Fibroblast of lung (primary cell): ENCODE measurements at places on chromosomes 6 and 20. TPM values are rescaled to one million over a fixed set of nuclear protein-coding genes. Genes with fewer than 3 reads are reported as not detected.

GRCh38 chr20:615514-615913, 5.4 kb upstream of the TCF15 start:
- no peak for DNase-seq

DNA sequence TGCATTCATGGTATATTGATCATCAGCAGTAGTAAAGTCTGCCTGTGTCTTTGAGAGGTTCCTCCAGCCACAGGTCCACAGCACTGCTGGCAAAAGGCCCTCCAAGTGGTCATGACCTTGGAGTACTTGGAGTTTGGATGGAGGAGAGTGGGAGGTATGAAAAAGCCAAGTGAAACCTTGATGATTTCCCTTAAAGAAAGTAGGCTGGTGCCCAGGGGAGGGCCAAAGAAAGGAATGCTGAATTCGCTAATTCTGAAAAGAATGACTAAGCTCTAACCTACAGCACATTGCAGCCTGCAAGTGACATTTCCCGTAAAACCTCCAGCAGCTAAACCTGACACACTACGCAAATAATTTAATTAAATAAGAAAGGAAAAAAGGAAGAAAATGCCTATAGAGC, 223.4 kb upstream of the TAB2 start:
- no peak for DNase-seq

DNA sequence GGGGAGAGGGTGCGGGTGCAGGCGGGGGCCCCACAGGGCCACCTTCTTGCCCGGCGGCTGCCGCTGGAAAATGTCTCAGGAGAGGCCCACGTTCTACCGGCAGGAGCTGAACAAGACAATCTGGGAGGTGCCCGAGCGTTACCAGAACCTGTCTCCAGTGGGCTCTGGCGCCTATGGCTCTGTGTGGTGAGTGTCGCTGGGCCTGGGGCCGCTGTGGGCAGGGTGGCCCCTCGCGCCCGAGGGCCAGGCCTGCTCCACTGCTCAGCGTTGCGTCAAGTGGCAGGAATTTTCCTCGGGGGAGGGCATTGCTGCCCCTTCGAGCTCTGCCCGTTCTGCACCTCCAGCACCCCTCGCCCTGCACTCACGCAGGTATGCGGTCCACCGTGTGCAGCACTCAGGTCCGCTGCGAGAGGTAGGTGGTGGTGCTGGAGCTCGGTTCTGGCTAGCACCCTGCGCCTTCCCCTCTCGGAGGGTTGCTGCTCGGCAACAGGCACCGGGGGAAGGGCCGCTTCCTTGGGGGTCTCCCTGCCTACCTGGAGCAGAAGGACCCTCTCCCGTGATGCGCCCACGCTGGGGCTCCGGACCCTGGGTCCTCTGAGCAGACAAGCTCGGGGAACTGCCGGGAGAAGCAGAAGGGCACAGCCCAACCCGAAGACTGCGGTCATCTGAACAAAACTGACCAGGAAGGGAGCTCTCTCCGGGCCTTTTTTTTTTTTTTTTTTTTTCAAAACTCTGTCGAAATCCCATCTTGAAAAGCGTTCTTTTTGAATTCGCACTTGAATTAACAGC, 674 bp downstream of the MAPK14 start:
- DNase-seq: peak; percentile 23

Gene TTK
- 0.51 and 6.1 TPM in 2 replicates for total RNA-seq

- DNase-seq: no peak
Measured at GRCh38 chr20:34888468-34888867, 12.1 kb downstream of the ACSS2 start.

Gene HDGFL1
- total RNA-seq: not detected in 2 replicates

GRCh38 chr6:83459663-83460062, 28.8 kb upstream of the ME1 start:
- no peak for DNase-seq

Gene GHRH
- total RNA-seq: not detected in 2 replicates

Gene GJA10
- total RNA-seq: not detected in 2 replicates

DNA sequence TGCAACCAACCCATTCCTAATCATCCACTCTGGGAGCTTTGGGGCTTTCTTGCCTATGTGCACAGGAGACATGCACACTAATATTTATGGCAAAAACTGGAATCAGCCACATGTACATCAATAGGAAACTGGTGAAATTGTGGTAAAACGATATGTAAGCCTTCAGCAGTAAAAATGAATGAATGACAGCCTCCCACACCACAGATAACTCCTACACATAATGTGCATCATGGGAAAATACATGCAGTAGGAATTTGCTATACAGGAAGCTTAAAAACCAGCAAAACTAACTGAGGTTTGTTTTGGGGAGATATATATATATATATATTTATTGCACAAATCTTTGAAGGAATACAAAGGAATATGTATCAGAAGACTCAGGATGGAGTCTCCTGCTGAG, 47.6 kb downstream of the HLA-G start:
- no peak for DNase-seq

GRCh38 chr20:10715035-10715434, 41.2 kb upstream of the JAG1 start:
- peak; percentile 73 for DNase-seq

Gene VSTM2L
- 1.5 and 1.7 TPM in 2 replicates for total RNA-seq

Gene TNFRSF6B
- total RNA-seq: 6.7 and 35.2 TPM in 2 replicates

Gene LY6G6F
- not detected in 2 replicates for total RNA-seq

DNA sequence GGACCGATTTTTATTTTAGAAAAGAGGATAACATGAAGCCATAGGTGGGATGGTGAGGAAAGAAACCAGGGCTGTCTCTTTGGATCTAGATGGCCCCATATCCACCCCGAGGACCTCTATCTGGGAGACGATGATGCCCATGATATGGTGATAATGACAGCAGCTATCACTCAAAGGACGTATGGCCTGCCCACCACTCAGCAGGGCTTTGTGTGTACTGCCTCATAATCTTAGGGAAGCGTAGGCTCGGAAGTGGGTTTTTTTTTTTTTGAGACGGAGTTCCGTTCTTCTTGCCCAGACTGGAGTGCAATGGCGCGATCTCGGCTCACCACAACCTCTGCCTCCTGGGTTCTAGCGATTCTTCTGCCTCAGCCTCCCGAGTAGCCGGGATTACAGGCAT, 8.2 kb upstream of the TAF8 start:
- DNase-seq: no peak

DNA sequence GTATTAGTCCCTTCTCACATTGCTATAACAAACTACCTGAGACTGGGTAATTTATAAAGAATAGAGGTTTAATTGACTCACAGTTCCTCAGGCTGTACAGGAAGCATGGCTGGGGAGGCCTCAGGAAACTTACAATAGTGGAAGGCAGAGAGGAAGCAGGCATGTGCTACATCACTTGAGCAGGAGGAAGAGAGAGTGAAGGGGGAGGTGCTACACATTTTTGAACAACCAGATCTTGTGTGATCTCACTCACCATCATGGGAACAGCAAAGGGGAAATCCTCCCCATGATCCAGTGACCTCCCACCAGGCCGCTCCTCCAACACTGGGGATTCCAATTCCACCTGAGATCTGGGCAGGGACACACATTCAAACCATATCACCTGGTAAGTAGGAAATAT, 630.6 kb downstream of the QKI start:
- DNase-seq: no peak

DNA sequence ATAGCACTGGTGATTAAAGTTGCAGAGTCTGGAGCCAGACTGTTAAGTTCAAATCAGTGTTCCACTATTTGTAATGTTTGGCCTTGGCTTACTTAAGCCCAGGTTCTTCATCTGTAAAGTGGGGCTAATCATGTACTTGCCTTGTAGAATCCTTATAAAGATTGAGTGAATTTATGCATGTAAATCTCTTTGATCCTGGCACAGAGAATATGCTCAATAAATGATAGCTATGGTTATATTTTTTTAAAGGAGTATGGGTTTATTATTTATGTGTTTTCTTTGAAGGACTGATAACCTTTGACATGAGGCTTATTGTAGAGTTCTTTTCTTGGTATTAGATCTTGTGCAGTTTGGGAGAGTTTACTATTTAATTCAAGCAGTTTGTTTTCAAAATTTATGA, 89.5 kb downstream of the CDKAL1 start:
- DNase-seq: no peak

- no peak for DNase-seq
Measured at GRCh38 chr6:145819994-145820393, 5.4 kb upstream of the FBXO30 start.

DNA sequence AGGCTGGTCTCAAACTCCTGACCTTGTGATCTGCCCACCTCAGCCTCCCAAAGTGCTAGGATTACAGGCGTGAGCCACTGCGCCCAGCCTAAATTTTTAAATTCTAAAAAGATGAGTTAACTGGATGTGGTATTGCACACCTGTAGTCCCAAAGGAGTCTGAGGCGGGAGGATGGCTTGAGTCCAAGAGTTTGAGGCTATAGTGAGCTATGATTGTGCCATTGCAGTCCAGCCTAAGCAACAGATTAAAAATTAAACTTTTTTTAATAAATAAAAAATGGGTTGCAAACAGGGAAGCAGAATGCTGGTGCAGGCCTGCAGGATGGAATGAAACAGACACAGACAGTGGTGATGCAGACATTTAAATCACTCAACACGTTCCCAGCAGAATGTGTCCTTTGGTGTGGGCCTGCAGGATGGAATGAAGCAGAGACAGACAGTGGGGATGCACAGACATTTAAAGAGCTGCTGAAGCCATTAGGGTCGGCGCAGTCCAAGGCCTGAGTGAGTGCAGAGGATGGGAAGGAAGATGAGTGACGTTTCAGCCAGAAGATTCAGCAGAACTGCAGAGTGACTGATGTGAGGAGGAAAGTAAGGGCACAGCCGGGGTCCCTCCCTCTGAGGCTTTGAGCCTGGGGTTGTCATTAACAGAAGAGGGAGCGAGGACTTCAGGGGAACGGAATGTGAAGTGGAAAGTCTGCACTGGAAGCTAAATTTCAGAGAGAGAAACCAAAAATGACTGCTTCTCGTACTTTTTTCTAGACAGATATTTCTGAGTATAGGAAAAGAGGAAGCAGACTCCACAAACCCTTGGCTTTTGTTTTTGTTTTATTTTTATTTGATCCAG, 117.5 kb downstream of the RIN2 start:
- no peak for DNase-seq

DNA sequence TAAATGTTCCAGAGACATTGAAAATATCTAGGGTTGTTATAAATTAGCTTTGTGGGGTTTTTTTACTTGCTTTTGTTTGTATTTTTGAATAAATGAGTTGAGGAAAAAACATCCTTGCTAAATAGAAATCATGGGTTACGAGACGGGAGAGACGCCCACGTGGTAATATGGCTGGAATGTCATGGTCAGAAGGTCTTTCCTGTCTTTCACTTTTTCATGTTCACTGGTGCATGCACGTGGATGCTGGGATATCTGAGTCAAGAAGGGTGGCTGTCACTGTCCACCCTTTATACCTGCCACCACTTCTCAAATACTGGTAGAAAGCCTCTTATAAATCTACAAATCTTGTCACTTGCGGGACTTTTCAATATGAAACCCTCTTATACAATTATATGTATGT, 258.7 kb upstream of the AGPAT4 start:
- no peak for DNase-seq

DNA sequence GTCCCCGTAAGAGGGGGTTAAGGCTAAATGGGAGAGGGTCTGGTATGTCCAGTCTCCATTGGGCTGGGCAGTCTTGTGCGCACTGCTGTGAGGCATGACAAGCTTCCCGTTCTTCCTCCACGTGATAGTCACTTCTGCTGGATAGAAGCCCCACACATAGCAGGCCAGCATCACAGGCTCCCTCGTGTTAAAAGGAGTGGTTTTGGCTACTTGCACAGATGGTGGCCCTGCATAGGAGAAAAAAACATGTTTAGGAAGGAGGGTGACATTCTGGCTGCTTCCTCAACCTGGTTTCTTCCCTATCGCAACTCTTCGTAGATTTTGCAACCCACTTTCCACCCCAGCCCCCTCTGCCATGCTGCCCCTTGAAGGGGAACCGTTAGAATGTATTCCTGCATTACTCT, 3.6 kb downstream of the HLA-DMB start:
- DNase-seq: no peak

DNA sequence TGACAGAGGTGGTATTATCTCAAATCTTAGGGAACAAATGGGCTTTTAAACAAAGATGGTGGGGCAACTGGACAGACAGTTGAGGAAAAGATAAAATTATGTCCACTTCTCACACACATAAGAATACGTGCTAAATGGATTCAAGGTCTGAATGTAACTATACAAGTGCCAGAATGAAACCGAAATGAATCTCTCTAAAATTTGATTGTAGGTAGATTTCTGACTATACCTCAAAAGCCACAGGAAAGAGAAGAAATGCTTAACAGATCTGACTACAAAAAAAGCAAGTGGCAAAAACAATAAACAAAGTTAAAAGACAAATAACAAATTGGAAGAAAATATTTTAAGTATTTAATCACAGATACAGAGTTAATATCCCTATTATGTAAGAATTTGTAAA, 182.7 kb upstream of the OLIG3 start:
- no peak for DNase-seq

DNA sequence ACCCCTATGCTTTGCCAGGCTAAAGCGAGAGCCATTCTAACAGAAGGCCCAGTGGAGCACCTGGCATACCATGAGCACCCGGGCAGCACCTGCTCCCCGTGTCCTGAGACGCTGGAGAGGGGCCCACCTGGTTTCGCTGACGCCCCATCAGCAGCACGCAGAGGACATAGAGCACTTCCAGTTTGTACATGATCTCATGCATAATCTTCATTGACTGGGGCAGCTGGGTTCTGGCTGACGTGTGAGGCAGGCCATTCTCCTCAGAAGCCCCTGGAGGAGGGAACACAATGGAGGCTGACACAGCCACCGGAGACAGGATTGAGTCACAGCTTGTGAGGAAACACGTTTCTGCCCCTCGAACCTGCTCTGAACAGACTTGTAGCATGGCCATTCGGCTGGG, 65.4 kb downstream of the MYH7B start:
- no peak for DNase-seq

DNA sequence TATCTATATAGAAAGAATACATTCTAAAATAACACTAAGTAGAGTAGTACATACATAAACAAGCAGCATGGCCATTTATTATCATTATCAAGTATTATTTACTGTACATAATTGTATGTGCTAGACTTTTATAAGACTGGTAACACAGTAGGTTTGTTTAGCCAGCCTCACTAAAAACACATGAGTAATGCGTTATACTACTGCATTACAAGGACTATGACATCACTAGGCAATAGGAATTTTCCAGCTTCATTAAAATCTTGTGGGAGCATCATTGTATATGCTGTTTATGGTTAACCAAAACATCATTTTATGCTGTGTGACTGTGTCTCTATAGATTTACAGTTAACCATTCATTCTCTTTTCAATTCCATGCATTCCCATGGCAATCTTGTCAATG, 131.7 kb upstream of the HDGFL1 start:
- DNase-seq: peak; percentile 27

Gene PEDS1
- total RNA-seq: 7.2 and 8.3 TPM in 2 replicates

DNA sequence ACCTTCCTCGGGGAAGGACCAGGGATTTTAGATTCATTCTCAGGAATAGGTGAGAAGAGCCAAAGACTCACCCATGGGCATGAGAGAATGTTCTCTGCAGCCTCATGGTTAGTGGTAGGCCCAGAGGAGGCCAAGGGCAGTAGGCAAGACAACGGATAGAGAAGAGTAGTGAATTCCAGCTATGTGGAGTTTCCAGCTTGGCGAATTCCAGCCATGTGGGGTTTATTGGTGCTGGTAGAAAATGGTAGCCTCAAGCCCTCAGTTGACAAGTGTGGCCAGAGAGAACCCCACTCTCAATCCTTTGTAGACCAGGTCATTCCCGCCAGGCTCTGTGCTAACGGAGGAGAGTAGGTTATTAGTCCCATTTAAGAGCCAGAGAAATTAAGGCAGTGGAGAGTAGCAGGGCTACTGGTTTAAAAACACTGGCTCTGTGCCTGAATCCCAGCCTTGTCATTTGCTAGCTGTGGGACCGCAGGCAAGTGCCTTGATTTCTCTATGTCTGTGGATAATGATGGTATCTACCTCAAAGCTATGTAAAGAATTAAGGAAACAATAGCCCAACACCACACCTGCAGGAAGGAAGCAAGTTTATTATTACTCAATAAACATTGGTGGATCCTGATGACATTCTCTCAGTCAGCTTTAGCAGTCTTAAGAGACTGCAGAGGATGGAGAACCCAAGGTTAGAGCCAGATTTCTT, 2.0 kb upstream of the SLC9A8 start:
- no peak for DNase-seq
